ENCODE measurements at places on chromosomes 4 and X. TPM values are rescaled to one million over a fixed set of nuclear protein-coding genes. Genes with fewer than 3 reads are reported as not detected.

Gene ASB9
- 18.2 TPM for total RNA-seq

DNA sequence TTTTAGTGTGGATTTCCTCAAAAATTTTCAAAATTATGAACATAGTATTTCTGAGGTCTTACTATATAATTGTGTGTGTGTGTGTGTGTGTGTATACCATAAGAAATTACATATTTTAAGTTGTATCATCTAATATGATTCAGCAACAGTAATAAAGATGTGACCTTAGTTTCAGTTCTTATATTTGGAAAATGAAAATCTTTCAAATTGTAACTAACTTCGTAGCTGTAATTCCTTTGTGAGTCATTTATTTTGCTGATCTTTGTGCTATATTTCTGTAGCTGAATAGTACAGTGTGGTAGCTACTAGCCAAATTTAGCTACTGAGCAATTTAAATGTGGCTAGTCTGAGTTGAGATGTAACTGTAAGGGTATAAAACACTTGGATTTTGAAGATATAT lies 116.4 kb downstream of the RAP1GDS1 start:
- DNase-seq, result no peak

- DNase-seq, result peak; percentile 4
These were observed 146.0 kb upstream of the CPEB2 start for GRCh38 chr4:14856062-14856933.

GRCh38 chr4:83191026-83191425 lies 76.5 kb upstream of the PLAC8 start:
- no peak for DNase-seq

Gene SLC9A7
- total RNA-seq, result 5.4 TPM

GRCh38 chrX:378443-378842 lies 8.3 kb downstream of the PPP2R3B start:
- no peak for DNase-seq

DNA sequence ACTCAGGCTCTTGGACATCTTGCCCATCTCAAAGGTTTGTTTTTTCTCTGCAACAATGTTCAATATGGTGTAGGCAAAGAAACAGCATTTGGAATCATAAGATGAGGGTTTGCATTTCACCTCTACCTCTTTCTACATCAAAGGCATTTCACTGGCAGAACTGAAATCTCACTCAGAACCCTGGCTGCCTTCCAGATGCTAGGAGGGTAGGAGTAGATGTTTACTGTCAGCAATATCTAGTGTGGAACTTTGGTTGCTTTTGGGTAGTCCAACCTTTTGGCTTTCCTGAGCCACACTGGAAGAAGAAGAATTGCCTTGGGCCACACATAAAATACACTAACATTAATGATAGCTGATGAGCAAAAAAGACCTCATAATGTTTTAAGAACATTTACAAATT lies 297.0 kb upstream of the KLF3 start:
- no peak for DNase-seq

DNA sequence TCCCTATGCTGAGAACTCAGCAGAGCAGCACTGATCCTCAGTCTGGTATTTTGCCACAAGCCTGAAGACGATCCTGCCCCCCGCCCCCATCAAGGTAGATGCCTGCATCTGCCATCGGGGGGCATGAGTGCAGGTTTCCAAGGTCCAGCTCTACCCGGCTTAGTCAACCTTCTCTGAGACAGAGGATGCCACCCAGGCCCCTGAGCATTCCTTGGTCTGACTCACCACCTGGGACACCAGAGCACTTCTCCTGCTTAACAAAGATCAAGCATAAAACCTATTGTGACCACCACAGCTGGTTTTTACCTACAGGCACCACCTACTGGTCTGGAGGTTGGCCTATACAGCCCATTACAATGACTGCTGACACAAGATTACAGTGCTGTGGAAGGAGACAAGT lies 1168.1 kb downstream of the PCDH19 start:
- DNase-seq, result no peak

DNA sequence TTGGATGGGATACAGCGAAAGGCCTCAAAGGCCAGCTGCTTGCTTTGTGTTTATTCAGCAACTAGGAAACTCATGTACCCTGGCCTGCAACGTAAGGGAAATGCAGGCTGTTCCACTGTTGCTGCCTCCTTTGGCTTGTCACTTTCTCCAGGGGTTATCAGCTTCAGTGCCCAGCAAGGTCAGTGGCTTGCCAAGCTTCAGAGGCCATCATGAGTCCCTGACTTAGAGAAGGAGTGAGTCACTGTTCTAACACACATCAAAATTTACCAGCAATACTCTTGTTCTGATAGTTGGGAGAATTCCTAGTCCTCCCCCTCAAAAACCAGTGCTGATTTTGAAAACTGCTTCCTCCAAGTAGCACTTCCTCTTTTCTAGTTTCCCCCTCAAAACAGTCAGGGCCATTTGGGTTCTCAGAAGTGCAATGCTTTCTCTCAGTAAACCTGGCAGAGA lies 250.8 kb downstream of the ARHGAP24 start:
- no peak for DNase-seq

- no peak for DNase-seq
These were observed 31.9 kb upstream of the TLR2 start for GRCh38 chr4:153652051-153652784.
